ENCODE measurements at places on chromosomes 16 and 17.

DNA sequence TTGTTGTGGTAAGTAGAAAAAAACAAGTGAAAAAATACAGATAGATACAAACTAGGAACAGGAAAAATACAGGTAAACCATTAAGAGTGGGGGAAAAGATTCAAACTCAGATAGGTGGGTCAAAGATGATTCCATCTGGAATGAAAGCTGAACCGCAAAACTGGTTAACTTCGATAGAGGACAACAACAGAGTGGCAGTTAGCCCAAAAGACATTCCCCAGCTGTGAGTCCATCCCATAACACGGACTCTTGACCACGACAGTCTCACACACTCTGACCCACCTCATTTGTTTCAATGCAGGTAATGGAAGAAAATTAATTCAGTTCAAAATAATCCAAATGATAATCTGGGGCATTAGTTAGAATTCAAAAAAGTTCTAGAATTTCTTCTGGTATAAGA lies 13.5 kb downstream of the ELAC2 start:
- no peak for DNase-seq

DNA sequence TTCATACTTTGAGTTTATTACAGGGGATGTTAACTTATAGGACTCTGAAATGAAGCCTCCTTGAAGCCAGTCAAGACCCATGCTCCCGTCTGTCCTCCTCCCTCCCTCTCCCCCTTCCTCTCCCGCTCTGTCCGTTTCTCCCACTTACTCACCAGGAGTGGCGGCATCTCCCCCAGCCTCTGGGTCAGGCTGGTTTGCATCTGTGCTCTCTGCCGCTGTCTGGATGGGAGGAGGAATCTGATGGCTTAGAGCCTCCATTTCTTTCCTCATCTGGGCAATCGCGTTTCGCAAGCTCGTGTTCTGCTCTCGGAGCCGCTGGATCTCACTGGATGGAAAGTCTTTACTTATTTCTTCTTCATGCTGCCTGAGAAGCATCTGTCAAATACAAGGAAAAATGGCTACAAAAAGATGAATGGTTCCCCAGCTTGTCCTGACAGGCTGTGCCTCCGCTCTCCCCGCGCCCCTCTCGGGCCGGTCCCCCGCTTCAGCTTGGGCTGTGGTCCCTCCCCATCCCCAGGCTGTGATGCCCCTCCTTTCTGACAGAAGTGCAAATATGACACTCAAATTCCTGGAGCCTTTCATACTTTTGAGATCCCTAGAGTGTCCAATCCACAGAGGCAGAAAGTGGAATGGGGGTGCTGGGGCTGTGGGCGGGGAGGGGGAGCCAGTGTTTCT lies 40.0 kb downstream of the CCDC57 start:
- DNase-seq = no peak

DNA sequence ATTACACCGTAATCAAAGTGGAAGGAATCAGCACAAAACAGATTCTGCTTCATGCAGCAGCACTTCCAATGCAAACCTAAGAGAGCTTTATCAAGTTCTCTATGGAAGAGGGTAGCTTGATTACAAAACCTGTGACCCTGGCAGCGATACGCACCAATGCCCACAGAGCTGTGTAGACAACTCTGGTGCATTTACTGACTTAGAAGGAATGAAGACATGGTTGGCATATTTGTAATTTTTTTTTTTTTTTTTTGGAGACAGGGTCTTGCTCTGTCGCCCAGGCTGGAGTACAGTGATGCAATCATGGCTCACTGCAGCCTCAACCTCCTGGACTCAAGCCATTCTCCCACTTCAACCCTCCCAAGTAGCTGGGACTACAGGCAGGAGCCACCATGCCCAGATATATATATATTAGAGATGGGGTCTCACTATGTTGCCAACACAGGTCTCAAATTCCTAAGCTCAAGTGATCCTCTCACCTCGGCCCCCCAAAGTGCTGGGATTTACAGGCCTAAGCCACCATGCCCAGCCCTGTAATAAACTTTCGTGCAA lies 49.4 kb downstream of the XPO6 start:
- no peak for DNase-seq

DNA sequence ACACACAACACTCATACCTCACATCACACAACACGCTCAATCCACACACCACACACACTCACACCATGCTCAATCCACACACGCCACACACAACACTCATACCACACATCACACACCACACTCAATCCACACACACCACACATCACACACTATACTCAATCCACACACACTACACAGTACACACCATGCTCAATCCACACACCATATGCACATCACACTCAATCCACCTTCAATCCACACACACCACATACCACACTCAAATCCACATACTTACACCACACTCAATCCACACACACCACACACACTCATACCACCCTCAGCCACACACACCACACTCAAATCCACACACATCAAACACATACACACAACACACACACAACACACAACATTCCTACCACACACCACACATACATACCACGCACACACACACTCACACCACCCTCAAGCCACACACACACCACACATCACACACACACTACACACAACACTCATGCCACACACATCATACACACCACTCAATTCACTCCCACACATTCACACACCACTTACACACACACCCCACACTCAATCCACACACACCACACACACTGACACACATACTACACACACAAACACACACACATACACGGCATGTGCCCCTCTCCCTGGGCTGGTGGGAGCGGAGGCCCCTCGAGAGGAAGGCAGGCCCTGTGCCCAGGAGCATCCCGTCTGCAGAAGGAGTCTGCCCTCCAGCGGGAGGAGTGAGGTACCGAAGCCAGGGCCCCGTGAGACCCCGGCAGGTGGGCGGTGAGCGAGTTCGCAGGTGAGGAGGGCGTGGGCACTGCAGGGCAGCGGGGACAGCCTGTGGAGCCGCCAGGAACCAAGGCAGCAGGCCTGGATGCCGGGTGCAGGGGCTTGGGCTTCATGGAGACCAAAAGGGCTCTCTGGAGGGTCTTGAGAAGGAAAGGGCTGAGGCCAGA lies 33.1 kb upstream of the RPTOR start:
- no peak for DNase-seq

DNA sequence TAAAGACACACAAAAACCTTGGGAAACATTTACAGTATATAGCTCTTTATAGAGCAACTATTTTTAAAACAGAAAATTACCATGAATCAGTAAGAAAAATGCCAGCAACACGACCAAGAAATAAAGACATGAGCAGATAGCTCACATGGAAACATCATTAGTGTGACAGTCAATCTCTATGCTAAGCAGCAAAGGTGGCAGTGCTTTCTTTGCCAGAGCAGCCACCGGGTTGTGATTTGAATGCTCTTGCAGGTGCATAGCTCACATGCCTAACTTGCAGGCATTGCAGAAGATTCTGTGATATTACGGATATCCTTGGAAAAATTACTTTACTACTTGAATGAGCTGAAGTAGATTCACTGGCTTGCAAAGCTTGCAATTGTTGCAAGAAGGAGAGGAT lies 652.9 kb upstream of the C16orf82 start:
- no peak for DNase-seq

DNA sequence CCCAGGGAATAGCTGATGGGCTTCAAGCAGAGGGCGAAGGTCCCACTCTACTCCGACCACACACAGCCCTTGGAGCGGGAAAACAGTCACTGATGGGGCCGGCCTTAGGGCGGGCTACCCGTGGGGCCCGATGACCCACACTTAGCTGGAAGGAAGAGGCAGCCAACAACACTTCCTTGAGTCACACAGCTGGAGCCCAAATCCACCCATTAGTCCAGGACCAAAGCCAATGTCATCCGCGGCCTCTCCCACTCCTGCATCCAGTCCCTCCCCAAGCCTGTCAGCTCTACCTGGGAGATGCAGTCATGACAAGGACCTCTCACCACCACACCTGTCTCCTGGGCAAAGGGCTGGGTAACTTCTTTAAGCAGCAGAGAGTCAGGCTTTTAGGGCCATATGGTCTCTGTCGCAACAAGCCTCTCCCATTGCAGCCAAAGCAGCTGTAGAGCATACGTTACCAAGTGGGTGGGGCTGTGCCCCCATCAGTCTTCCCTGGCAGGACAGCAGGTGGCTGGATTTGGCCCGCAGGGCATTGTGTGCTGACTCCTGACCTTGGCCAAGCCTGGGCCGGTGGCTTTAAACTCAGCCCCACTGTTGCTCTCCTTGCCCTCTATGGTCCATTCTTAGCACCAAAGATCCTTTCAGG lies 110.7 kb downstream of the SOCS1 start:
- peak; percentile 54 for DNase-seq
